Suppressor macrophage treated with lipopolysaccharide for 4 hours (primary cell): ENCODE measurements at places on chromosomes 4 and X.

DNA sequence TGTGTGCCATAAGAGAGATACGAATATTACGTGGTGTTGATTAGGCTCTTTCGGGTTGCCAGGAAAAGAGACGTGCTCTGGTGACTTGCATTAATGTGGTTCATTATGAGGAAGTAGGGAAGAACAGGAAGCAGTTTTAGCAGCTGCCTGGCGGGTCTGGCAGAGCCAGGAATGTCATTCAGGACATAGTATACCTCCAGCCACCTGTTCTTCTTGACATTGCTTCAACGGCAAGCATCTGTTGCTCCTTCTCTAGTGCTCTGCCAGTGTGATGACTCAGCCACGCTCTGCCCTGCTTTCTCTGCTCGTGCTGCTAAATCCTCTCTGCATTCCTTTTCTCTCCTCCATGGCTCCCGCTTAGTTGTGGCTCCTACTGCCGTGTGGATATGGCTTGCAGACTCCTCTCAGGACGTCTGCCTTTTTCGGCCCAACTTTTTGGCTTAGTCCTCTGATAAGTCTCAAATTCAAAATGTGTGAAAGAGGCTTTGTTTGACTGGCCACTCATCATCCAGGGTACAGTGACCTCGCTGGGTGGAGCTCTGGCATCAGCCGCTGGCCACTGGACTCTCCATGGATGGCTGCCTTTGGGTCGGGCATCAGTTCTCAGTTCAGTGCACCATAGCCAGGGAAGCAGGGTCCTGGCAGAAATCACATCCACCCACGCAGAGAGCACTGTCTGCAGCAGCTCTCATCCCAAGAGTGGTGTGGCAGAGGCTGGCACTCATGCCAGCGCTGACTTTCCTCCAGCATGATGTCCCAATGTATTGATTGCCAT lies 89.3 kb upstream of the KLF3 start:
- peak; percentile 71 for DNase-seq

- DNase-seq: peak; percentile 27
Observed at GRCh38 chr4:113560579-113560978, 201.0 kb downstream of the CAMK2D start.

DNA sequence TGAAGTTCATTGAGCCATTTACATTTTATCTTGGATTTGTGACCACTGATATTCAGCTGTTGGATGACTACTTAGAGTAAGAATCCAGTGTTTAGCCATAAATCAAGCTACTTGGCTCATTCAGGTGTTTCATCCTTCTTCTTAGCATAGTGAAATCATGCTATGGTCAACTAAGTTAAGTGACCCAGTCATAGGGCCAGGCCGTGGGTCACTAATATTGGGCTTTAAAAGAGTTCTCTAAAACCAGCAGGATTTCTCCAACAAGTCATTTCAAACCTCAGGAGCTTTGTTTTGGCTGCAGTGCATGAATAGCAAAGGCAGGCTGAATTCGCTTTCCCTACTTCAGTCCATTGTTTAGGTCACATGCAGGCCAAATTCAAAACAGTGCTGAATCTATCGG lies 181.0 kb downstream of the MAML3 start:
- no peak for DNase-seq

DNA sequence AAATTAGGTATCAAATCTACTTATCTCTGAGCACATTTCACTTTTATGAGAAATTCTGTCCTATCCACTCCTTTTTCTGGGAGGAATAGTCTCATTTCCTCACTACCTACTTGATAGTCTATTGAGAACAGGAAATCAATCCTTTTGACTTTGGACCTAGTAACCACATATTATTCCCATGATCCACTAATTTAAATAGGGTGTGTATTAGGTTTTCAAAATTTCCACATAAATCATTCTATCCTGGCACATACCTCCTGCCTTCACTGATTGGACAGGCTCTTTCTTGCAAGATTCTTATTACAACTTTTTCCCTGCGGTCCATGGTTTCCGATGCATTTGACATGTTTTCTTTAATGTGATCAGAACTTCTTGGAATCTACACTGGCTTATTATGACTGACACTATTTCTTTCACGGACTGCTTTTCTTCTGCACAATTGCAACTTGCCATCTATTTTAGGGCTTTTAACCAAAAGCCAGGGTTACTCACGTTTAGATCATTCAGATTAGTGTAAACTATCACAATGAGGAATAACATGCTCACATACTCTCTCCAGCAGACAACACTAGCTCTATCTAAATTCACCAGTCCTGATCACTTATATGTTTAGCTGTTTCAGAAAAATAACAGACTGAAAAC lies 419.9 kb upstream of the SLIT2 start:
- no peak for DNase-seq
